Effector memory CD4-positive, alpha-beta T cell (primary cell): ENCODE measurements at places on chromosomes 13 and 19.

GRCh38 chr13:110445183-110445582, 116.3 kb downstream of the RAB20 start:
- no peak for DNase-seq

DNA sequence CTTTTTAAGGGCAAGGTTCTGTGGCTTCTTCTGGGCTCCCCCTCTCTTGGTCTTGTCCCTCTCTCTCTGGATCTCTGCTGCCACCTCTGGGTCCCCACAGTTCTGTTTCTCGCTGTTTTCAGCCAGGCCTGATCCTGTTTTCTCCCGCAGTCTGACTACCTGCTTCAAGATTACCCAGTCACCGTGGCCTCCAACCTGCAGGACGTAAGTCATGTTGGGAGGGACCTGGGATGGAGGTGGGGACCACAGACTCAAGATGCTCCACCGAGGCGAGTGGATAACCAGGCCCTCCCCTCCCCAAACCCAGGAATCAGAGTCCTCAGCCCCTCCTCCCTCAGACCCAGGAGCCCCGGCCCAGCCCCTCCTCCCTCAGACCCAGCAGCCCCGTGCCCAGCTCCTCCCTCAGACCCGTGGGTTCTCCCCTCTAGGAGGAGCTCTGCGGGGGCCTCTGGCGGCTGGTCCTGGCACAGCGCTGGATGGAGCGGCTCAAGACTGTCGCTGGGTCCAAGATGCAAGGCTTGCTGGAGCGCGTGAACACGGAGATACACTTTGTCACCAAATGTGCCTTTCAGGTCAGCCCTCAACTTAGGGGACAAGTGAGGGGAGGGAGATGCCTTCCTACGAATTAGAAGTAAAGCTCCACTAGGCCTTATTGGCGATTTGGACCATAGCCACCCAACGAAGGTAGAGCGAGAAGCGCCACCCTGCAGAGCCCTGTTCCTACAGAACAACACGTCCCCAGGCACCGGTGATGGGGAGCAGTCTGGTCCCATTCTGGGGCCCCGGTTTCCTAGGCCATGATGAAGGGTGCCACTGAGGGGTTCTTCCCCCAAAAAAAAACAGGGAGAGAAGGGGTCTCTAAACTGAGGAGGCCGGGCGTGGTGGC, 2.2 kb downstream of the FLT3LG start:
- peak; percentile 39 for DNase-seq

- no peak for DNase-seq
Observed at GRCh38 chr19:34664168-34664567, 12.8 kb downstream of the SCGB2B2 start.

DNA sequence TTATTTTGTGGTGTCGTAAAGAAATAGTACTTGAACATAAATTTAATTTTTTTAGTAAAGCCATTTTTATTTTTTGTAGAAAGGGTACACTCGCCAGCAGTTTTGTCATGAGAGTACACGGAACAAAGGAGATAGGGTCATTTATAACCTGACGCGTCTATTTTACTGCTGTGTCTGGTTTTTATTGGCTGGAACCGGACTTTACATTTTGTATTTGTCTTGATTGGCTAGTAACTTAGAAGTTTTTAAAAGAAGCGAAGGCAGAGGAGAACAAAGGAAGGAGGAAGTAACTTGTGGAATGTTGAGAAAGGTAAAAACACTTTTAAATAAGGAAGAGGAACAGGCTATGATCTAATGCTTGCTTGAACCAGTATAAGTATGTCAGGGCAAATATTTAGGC, 43.5 kb downstream of the TRPM4 start:
- no peak for DNase-seq

- DNase-seq = no peak
Observed at GRCh38 chr19:38891771-38892170, 7.6 kb downstream of the SIRT2 start.

- no peak for DNase-seq
Observed at GRCh38 chr19:42762789-42763188, 2.7 kb downstream of the PSG8 start.

- no peak for DNase-seq
Observed at GRCh38 chr13:29196409-29197074, 376.4 kb downstream of the MTUS2 start.

GRCh38 chr13:30711837-30712236, 23.5 kb upstream of the ALOX5AP start:
- no peak for DNase-seq

- DNase-seq = no peak
Observed at GRCh38 chr19:30521937-30522336, 149.8 kb downstream of the ZNF536 start.

- peak; percentile 87 for DNase-seq
Observed at GRCh38 chr19:10797541-10798256, 38.3 kb downstream of the TMED1 start.

- no peak for DNase-seq
Observed at GRCh38 chr19:38352611-38353010, 17.0 kb downstream of the CATSPERG start.

DNA sequence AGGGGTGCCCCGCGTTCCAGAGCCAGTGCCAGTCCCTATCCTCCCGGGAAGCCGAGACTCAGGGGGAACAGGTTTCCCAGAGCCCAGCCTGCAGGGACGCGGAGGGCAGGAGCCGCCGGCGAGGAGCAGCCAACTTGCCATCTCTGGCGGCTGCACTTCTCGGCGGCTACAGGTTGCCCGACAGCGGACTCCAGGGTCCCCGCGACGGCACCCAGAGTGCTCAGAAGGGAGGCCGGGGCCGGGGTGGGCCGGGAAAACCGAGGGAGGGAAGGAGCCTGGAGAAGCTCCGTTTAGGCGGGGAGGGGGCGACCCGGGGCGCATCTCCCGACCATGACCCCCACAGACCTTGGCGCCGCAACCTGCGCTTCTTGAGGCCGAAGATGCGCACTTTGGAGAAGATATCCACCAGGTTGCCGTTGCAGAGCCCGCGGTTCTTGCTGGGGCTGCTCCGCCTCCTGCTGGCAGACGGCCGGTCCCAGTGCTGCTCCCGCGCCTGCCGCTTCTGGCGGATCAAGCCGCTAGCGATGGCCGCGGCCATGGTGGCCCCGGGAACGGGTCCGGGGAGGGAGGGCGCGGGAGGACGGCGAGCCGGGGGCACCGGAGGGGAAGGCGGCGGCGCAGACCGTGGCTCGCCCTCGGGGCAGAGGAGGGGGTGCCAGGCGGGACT, 463.8 kb downstream of the ITGBL1 start:
- DNase-seq = no peak

GRCh38 chr13:63514886-63515285, 2099.2 kb upstream of the PCDH20 start:
- DNase-seq = no peak

DNA sequence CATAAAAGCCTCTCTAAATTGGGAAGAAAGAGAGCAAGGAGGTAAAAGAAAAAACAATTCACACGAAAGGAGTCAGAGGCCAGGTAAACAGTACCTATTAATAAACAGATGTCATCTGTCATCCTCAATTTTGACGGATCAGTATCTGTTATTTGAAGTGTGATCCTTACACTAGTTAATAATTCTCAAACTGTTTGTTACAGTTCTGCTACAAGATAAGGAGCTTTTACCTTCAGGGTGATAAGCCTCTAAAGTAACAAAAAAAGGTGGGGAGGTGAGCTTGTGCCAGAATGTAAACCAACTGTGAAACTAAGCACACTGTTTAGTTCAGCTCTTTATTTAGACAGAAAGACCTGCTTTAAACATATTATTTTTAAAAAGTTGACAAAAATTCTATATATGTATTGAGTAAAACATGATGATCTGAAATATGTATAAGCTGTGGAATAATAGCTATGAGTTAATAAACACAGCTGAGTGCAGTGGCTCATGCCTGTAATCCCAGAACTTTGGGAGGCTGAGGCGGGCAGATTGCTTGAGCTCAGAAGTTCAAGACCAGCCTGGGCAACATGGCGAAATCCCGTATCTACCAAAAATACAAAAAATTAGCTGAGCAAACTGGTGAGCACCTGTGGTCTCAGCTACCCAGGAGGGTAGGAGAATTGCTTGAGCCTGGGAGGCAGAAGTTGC, 48.4 kb upstream of the EBPL start:
- DNase-seq = no peak

DNA sequence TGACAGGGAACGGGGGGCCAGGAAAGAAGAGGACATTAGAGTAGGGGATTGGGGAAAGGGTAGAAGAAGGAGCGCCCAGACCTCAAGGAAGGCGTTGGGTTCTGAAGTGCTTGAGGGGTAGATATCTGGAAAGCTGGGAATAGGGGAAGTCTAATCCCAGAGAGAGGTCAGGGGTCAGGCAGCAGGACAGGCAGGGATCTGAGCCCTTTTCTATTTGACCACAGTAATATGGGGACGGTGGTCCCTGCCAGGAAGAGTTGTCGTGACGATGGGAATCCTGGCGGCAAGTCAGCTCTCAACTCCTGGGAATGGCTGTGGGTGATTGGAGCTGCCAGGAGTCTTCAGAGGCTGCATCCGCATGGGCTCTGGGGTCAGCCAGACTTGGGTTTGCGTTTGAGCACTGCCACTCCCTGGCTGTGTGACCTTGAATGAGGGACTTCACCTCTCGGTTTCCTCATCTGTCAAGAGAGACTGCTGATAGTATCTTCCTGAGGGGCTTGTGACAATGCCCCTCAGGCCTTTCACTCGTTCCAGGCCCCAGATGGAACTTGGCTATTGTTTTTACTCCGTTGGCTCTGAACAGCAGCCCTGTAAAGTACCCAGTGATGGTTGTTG, 1.3 kb downstream of the AP2A1 start:
- DNase-seq = no peak

- DNase-seq = no peak
Observed at GRCh38 chr13:37667702-37668101, 69.1 kb upstream of the POSTN start.

- peak; percentile 39 for DNase-seq
Observed at GRCh38 chr13:21670006-21670882, 629 bp upstream of the FGF9 start.

- DNase-seq = no peak
Observed at GRCh38 chr13:23684647-23685046, 114.4 kb downstream of the TNFRSF19 start.

DNA sequence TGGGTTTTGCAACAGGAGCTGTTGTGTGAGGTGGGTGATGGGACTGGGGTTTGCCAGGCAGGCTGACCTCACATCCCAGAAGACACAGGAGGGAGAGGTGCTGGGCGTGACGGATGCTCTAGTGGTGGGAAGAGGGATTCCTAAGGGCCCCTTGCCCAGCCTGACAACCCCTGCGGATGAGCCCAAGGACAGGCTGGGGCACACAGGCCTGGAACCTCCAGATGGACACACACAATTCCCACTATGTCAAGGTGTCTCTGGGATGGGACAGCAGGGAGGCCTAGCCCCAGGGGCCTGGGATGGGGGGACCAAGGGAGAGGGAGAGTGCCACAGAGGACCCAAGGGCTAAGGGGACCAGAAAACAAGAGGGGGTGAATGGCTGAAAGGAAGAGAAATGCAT, 191.5 kb downstream of the ZNF536 start:
- no peak for DNase-seq

DNA sequence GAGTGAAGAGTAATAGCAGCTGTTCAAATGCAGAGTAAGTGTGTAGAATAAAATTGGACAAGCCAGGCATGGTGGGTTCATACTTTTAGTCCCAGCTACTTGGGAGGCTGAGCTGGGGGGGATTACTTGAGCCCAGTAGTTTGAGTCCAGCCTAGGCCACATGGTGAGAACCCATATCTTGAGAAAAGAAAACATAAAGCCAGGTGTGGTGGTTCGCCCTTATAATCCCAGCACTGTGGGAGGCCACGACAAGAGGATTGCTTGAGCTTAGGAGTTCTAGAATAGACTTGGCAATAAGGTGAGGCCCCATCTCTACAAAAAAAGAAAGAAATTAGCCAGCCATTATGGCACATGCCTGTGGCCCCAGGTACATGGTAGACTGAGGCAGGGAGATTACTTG, 1241.1 kb downstream of the UQCRFS1 start:
- DNase-seq = no peak

GRCh38 chr13:106318941-106319411, 216.5 kb downstream of the EFNB2 start:
- DNase-seq = no peak

- DNase-seq = no peak
Observed at GRCh38 chr13:47256618-47257017, 359.8 kb upstream of the HTR2A start.

- no peak for DNase-seq
Observed at GRCh38 chr13:26390203-26390602, 136.3 kb downstream of the CDK8 start.

DNA sequence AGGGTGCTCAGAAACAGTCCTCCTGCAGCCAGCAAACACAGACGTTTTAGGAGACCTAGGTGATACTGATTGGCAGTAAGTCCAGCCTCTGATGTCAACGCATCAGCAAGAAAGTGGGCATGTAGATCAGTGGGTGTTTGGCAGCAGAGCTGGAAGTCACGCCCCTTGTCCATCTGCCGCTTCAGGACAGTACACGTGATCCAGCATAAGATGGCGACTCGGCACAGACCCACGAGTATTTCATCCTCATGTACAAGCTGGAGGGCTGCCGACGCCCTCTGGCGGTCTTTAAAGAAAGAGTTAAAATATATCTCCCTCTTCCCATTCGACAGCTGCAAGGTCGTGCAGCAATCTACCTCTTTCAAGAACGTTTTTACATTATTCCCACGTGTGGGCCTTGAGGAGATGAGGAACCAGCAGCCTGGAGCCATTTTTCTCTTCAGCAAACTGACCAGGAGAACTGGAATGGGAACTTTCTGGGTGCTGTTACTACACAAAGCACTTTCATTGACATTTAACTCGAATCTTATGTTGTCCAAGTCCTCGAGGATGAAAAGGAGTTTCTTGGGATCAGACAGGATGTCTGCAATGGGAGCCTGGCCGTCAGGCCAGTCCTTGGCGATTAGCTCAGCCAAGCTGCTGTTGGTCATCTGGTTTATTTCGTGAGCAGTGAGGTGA, 22.3 kb downstream of the NLRP11 start:
- DNase-seq = peak; percentile 1

DNA sequence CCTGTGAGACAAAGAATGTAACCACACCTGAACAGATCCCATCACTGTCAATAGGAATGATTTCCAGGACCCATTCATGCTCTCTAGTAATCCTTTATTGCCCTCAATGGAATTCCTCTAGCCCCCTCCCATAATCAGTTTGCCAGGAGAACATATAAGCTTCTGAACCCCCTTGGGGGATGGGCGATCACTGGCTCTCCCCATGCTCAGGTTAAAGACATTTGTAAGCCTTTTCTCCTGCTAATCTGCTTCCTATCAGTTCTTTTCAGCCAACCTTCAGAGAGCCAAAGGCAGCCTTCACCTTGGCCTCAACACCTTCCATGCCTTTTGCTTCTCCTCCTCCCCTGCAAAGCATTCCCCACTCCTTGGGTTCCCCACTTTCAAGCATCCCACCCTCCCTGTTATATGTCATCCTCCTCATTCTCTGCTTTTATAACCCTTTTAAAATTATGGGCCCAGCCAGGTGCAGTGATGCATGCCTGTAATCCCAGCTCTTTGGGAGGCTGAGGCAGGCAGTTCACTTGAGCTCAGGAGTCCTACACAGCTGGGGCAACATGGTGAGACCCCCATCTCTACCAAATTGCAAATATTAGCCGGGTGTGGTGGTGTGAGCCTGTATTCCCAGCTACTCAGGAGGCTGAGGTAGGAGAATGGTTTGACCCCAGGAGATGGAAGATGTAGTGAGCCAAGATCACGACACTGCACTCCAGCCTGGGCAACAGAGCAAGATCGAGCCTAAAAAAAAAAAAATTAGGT, 12.4 kb downstream of the DPRX start:
- no peak for DNase-seq

GRCh38 chr19:17052439-17052838, 22.8 kb downstream of the HAUS8 start:
- DNase-seq = no peak

GRCh38 chr19:12494260-12494860, 9.7 kb upstream of the ZNF709 start:
- no peak for DNase-seq
